ENCODE measurements at places on chromosomes 7 and 10.

DNA sequence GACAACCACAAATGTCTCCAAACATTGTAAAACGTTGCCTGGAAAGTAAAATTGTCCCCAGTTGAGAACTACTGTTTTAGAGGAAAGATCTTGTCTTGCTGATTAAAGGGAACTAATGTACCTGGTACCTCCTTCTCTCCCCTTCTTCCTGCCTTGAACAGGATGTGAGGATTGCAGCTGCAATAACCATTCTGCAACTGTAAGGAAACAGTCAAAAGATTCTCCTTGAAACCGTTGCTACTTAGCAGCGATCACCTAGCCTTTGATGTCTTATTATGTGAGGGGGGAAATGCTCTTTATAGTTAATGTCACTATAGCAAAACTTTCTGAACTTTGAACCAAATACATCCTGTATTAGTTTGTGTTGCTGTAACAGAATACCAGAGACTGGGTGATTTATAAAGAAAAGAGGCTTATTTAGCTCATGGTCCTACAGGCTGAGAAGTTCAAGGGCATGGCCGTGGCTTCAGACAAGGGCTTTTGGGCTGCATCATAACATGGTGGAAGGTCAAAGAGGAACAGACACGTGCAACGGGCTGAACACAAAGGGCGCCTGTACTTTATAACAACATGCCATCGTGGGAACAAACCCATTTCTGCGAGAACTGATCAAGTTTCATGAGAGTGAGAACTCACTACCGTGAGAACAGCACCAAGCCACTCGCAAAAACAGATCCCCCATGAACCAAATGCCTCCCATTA lies 54.2 kb upstream of the PARD3 start:
- no peak for DNase-seq

GRCh38 chr10:73806176-73806950 lies 5.0 kb downstream of the NDST2 start:
- no peak for DNase-seq

DNA sequence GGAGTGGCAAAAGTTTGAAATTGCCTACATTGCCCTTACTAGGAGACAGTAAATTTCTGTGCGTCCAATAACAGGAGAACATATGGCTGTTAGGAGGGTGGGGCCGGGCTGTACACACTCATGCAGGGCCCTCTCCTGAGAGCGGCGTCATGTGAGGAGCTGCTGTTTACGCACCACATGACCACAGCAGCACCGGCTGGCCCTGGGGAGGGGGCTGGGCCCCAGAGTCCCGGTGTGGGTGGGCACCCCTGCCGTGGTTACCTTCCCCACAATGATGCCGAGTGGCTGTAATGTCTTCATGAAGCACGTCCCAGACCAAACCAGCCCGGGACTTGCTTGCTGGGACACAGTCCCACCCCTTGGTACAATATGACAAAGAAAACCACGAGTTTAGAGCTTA lies 308.7 kb downstream of the DNAJB6 start:
- no peak for DNase-seq

DNA sequence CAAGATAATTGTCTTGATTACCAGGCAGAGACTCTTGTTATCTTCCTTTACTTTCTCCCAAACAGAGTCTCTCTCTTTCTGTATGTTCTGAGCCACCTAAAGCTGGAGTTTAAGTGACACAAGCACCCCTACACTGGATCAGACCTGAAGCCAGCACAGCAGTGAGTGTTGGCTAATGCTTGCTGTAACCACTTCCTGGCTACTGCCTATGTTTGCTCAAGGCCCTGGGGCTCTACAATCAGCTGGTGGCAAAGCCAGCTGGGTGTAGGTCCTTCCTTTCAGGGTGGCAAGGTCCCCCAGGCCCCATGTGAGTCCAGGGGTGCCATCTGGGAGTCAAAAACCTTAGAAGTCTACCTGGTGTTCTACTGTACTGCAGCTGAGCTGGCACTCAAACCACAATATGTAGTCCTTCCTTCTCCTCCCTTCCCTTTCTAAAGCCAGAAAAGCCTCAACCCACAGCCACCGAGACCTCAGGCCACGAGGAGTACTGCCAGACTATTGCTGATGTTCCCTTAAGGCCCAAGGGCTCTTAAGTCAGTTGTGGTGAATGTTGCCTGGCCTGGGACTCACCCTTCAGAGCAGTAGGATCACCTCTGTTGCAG lies 416.3 kb downstream of the ADRA2A start:
- no peak for DNase-seq

DNA sequence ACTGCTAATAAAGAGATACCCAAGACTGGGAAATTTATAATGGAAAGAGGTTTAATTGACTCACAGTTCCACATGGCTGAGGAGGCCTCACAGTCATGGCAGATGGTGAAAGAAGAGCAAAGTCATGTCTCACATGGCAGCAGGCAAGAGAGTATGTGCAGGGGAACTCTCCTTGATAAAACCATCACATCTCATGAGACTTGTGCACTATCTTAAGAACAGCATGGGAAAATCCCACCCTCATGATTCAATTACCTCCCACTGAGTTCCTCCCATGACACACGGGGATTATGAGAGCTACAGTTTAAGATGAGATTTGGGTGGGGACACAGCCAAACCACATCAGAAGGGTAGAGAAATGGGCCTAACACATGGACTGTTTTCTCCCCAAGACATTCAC lies 156.3 kb downstream of the CCDC71L start:
- DNase-seq, result peak; percentile 60
